Activated CD4-positive, CD25-positive, alpha-beta regulatory T cell treated with anti-CD3 and anti-CD28 coated beads, Interleukin-2, amount 50 U/mL, for 16 hours (primary cell): ENCODE measurements at places on chromosomes 1 and 21.

- DNase-seq: no peak
Measured at GRCh38 chr1:12433323-12434053, 184.5 kb downstream of the DHRS3 start.

GRCh38 chr21:36916718-36917117, 49.8 kb downstream of the HLCS start:
- no peak for DNase-seq

GRCh38 chr1:232900818-232901217, 49.6 kb upstream of the NTPCR start:
- DNase-seq: no peak

DNA sequence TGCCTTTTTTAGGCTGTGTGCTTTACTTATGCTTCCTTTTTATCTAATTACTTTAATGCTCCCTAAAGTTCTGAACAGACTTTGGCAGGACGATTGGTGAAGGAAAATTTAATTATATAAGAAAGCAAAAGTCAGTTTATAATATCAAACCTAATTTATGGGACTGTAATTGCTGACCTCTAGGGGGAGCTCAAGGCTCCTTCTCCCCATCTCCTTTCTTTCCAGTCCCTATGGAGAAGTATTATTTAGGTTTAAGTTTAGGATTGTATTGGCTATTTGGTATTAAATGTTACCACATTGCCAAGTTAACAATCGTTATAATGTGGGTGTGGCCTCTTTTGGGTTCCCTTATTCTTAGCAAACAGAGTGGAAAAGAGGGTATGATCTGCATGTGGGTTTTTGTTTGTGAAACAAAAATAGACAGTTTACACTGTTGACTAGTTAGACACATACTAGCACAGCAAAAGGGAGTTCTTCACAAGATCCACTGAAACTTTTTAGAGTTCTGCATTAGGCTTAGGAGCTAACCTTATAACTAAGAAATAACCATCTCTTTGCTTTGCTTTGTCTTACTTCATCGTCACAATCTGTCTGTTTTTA, 48.2 kb upstream of the TNFSF4 start:
- no peak for DNase-seq

DNA sequence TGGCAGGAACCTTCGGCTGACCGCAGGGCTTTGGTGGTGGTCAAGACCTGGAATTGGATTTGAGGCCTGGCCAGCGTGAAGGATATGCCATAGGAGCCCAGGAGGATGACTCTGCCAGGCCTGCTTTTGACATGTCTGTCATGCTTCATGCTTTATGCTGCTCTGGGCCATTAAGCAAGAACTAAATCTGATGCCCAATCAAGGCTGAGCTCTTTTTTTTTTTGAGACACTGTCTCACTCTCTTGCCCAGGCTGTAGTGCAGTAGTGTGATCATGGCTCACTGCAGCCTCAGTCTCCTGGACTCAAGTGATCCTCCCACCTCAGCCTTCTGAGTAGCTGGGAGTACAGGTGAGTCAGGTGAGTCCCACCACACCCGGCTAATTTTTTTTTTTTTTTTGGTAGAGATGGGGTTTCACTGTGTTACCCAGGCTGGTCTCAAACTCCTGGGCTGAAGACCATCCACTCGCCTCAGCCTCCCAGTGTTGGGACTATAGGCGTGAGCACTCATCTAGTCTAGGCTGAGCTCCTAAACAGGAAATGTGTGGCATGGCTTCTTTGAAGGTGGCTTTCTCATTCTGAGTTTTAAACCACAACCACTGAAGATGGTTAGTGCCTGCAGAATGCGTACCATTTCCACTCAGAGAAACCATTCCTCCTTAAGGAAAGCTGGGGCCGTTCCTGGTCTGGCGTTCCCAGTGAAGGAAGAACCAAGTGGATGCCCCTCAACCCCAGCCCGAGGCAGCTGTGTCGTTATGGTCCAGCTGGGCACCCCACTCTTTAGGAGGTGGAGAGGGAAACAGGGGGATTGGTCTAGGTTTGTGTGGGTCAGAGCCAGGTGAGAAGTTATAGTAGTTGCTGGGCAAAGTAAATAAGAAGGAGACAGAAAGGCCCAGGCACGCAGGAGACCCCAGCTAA, 34.2 kb upstream of the ATP5PO start:
- peak; percentile 46 for DNase-seq

- DNase-seq: no peak
Measured at GRCh38 chr1:154159554-154159953, 4.7 kb upstream of the NUP210L start.

GRCh38 chr1:19454265-19455146, 30.8 kb downstream of the CAPZB start:
- no peak for DNase-seq

GRCh38 chr1:29119121-29119929, 4.4 kb downstream of the TMEM200B start:
- DNase-seq: no peak

DNA sequence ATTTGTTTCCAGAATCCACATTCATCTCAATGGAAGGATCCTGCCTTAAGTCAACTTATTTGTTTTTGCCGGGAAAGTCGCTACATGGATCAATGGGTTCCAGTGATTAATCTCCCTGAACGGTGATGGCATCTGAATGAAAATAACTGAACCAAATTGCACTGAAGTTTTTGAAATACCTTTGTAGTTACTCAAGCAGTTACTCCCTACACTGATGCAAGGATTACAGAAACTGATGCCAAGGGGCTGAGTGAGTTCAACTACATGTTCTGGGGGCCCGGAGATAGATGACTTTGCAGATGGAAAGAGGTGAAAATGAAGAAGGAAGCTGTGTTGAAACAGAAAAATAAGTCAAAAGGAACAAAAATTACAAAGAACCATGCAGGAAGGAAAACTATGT, 2.6 kb downstream of the GADD45A start:
- DNase-seq: no peak

GRCh38 chr1:110390692-110391245, at the start of gene SLC16A4:
SLC16A4 (minus strand) TSS chr1:110391026; CDS start chr1:110389323, 1,703 bp downstream.
- DNase-seq: no peak

DNA sequence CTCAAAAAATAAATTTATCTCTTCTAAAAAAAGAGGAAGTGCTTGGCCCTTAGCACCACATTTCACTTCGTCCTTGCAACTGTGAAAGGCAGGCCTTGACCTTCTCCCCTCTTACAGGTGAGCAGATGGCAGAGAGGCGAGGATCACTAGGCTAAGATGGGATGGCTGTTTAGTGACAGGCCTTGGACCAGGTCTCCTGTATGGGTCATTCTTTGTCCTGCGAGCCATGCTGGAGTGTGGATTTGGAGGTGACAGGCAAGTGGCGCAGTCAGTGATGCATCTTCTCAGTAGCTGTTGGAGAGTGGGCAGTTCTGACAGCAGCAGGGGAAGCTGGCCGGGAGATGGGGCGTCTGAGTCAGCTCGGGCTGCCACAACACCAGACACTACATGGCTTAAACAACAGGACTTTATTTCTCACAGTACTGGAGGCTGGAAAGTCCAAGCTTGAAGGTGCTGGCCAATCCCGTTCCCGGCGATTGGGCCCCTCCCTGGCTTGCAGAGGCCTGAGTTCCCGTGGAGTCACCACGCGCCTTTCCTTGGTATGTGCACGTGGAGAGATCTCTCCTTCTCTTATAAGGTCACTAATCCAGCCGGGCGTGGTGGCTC, 16.5 kb downstream of the SLC27A3 start:
- no peak for DNase-seq

GRCh38 chr1:232596666-232597303, 33.1 kb downstream of the SIPA1L2 start:
- DNase-seq: no peak

- DNase-seq: no peak
Measured at GRCh38 chr1:180211860-180212229, 18.2 kb upstream of the LHX4 start.

DNA sequence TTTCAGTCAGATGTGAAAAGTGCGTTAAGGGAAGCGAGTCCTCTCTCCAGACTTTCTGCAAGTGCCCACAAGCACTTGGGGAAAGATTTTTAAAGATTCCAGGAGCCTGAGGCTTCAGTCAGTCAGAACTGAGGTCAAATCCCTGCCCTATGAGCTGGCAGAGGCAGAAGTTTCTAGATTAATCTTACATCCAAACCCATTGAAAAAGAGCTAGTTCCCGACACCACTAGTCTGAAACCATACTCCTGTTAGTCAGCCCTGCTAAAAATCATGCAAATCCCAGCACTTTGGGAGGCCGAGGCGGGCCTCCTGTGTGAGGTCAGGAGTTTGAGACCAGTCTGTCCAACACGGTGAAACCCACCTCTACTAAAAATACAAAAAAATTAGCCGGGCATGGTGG, 21.0 kb downstream of the RSPH1 start:
- no peak for DNase-seq

GRCh38 chr1:149986486-149987296, 23.8 kb downstream of the OTUD7B start:
- DNase-seq: no peak

DNA sequence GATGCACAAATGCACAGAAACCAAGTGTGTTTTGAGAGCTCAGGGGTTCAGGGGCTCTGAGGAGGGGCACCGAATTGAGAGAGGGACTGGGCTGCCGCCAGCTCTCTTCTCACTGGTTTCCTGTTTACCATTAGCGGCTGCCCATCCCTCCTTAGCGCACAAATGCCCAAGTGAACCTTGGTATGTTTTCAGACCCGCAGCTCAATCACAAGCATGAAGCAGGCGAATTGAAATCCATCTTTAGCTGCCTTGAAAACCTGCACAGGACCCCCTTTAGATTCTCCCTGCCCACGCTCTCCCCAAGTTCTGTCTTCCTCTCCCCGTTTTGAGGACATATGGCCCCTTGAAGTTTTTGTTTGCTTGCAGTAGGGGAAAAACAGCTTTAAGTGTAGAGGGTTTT, 61.1 kb upstream of the ACOT11 start:
- no peak for DNase-seq

DNA sequence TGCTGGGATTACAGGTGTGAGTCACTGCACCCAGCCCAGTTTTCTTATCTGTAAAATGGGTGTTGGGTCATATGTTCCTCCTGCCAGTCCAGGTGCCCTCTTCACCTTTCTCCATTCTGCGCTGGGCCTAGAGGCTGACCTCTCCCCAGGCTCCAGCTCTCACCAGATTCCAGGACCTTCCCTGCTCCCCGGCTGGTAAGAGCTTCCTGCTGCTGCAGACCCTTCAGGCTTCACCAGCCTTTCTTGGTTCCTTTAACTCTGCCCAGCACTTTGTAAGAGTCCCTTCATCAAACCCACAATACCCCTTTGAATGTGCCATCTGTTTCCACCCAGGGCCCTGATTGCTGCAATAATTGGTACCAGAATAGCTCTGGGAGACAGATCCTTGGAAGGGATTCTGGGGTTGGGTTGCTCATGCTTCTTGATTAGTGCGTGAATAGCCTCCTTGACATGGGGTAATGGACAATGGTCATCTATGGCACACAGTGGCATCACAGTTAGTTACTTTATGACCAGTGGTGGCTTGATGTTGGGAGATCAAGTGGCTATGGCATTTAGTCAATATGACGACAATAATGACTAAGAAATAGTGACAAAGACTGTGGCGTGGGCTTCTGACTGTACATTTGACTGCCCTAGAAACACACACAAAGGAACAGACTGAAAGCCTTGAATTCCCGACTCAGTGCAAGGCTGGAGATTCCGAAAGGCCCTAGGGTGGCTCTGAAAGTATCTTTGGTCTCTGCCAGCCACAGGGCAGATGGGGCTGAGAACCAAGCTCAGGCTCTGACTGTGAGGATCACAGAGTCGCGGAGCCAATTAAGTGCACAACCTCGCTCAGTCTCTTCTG, 67.3 kb downstream of the SLC9A1 start:
- DNase-seq: no peak

DNA sequence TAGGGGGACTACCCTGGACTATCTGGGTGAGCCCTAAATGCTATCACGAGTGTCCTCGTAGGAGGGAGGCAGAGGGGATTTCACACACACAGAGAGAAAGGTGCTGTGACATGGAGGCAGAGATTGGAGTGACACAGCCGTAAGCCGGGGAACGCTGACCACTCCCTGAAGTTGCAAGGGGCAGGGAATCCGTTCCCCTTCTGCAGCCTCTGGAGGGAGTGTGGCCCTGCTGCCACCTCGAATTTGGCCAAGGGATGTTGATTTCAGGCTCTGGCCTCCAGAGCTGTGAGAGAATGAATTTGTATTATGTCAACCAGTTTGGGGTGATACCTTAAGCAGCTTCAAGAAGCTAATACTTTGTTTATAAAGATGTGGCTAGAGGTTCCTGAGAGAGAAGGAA, 137.7 kb downstream of the ACTL8 start:
- DNase-seq: no peak

- DNase-seq: no peak
Measured at GRCh38 chr1:61640531-61641530, 84.1 kb downstream of the TM2D1 start.

DNA sequence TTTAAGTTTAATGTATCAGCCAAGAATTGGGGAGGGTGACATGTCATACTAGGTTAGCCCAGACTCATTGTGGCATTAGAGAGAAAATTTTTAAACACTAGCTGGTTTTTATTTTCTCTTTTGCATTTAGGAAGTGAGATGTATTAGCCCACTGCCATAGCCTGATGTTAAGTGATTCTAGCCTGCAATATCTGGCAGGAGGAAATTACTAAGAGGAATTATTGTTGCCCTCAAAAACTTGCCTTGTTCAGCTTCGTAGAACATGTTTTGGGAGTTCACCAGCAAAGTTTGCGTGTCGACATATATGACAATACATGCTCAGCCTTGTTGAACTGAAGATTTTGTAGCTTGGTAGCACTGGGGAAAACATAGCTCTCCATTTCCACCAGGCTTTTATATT, 12.5 kb downstream of the ADAM30 start:
- DNase-seq: no peak

DNA sequence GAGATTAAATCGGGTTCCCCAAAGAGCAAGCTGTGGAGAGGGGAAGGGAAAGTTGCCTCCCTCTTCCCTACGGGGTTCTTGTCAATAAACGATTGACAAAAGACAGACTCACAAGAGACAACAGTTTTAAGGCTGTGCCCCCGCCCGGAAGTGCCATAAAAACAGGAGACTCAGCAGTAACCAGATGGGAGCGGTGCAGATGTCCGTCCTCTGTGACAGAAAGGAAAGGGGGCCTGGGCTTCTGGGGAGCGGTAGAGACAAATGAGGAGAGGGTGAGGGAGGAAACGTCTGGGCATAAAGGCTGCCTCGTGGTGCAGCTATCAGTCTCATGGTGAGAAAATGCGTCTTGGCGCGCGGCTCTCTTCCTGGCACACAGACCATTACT, 5.9 kb downstream of the TP73 start:
- DNase-seq: no peak

GRCh38 chr1:54757833-54758232, 6.5 kb downstream of the PARS2 start:
- no peak for DNase-seq

- DNase-seq: no peak
Measured at GRCh38 chr1:105492921-105493320, 1563.6 kb upstream of the PRMT6 start.

DNA sequence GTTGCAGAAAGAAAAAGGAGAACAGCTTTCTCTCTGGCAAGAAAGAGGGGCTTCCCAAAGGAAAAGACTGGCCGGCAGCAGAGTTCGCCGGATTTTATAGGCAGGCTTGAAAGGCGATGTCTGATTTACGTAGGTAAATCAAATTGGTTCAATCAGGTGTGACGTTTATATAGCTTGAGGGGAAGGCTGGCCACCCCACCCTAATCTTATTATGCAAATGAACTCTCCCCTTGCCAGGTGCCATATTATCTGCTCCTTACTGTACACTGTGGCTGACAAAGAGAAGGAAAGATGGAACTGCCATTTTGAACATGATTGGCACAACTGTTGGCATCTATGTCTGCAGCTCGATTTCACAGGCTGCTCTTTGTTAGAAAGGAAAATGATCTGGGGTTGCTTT, 16.8 kb upstream of the INTS3 start:
- DNase-seq: no peak
